Activated CD4-positive, alpha-beta T cell treated with anti-CD3 and anti-CD28 coated beads, Interleukin-2, amount 10 ng/mL, durations not matched to agents 24 days and 14 days (primary cell): ENCODE measurements at places on chromosomes 7 and 10. TPM values are rescaled to one million over a fixed set of nuclear protein-coding genes. Genes with fewer than 3 reads are reported as not detected.

DNA sequence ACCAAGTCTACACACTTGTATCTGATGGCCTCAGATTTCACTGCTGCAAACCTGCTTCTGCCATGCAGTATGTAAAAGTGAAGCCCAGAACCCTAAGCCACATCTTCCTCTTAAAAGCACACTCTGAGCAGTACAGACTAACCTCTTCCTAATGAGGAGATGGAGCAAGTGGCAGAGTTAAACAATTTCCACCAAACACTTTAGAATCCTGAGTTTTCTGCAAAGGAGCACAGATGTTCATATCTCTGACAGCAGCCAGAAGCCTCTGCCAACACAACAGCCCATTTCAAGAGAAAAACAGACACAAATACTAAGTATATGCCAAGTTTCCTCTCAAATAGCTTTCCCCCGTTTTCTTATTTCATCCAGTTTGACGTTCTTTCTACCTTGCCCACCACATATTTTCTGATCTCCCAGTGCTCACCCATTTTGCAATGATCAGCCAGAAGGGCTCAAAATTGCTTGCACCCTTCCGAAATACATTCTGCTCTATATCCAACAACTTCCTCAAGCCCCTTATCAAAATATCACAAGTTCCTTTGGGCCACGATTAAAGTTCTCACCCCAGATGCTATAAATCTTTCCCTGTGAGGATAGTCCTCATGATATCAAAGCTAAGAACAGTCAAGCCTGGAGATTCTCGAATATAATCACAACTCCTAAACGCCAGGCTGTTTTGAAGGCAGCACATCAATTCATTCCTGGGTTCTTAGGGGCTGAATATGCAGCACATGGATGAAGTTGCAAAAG, 27.5 kb downstream of the ELMO1 start:
- DNase-seq = no peak

Gene NUB1
- total RNA-seq = 36.5 and 40.4 TPM in 2 replicates

- no peak for DNase-seq
These were observed 321.1 kb downstream of the PARD3 start for GRCh38 chr10:34494012-34494411.

DNA sequence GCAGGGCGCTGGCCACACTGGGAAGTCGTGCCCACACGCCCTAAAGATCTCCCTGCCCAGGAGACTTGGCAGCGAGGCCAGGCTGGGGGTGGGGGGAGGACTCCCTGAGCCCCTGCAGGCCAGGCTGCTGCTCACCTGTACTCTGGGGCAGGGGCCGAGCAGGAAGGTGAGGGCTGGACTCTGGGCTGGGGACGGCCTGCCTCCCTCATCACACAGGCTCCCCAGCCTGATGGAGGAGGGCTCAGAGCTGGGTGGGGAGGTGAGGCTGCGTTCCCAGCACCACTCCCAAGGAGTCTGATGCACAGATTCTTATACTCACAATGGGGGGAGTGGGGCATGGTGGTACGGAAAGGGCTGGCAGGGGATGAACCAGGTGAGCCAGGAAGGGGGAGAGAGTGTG, 71.2 kb downstream of the ELFN1 start:
- no peak for DNase-seq

DNA sequence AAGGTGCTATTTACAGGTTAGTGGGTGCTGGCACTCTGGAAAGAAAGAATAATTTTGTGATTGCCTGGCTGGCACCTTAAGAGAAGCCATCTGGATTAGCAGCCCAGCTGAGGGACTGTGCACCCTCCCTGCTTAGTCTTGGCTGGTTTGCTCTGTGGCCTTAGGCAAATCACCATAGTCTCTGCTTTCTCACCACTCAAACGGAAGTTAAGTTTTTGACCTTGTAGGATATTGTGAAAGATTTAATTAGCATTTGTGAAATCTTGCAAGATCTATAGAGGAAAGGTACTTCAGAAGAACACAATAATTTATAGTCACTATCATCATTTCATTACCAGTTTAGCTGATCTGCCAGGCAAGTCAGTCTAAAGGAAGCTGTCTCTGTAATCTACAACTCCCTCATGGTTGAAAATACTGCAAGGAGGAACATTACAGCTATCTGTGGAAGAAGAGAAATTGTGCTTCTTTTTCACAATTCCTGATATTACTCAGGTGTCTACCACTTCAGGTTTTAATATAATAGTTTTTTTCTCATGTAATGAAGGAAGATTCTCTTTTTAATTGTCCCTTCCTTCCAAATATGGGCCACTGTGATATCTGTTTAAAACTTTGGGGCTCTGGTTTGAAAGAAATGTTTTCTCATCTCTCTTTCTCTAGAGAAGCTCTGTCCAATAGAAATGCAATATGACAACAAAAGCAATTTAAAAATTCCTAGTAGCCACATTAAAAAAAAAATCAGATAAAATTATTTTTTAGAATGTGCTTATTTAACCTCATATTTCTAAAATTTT, 219.6 kb downstream of the PTEN start:
- no peak for DNase-seq

Gene SFXN3
- total RNA-seq = 36.0 and 37.3 TPM in 2 replicates
